ENCODE measurements at places on chromosomes 11 and 22.

DNA sequence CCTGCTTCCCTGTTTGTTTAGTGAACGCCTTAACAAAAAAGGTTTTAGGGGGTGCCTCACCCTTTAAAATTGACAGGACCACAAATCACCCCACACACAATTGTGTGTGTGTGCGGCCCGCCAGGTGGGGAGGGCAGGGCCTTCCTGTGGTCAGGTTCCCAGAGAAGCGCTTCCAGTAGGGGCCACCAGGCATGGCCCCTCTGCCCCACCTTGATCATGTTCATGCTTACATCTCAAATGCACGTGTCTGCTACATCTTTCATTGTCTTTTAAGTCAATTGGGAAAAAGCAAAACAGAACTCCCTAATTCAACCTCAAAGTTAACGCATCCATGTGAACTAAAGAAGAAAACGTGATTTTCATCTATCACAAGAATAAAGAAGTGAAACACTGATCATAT lies 1335.3 kb downstream of the TBC1D22A start:
- DNase-seq, result no peak

DNA sequence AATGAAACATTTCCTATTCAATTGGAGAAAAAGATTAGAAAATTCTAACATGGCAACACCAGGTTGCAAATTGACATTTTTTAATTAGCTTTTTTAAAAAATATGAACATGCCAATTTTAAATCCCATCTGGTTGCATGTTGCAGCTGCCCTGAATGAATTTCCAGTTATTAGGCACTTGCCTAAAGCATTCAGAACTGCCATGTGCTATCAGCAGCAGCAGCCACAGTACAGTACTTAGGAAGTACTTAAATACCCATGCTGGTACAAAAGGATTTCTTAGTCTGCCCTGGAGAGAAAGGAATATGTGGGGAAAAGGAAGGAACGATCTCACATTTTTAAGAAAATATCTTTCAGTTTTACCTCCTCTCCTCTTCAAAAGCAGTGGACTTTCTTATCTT lies 46.2 kb downstream of the FAM168A start:
- DNase-seq, result no peak

DNA sequence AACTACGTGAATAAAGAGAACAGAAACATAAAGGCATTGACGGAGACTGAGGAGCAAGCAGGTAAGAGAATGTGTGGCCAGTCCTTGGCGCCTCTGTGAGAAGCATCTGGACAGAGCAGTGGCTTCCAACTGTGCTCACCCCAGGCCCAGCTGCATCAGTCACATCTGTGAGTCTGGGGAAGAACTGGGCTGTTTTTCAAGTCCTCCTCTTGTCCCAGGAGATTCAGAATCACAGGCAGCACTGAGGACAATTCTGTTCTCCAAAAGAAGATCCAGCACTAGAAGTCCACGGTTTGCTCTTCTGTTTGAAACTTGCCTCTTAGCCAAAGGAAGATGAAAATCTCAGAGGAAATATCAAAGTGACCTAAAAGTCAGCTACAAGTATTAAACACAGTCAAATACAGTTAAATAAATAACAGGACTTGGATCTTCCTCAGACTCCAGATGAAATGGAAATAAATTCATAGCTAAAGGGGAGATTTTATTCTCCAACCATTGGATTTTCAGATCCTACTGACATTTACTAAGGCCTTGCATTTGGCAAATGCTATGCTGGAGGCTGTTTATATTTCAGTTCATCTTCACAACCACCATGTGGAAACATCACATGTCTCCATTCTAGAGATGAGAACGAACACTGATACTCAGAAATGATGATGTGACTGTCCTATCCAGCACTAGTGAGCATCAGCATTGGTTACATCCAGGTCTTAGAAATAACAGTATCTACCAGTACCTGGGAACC lies 14.1 kb downstream of the FAM181B start:
- DNase-seq, result no peak

- no peak for DNase-seq
These were observed 234.9 kb upstream of the SESN3 start for GRCh38 chr11:95465887-95466286.

DNA sequence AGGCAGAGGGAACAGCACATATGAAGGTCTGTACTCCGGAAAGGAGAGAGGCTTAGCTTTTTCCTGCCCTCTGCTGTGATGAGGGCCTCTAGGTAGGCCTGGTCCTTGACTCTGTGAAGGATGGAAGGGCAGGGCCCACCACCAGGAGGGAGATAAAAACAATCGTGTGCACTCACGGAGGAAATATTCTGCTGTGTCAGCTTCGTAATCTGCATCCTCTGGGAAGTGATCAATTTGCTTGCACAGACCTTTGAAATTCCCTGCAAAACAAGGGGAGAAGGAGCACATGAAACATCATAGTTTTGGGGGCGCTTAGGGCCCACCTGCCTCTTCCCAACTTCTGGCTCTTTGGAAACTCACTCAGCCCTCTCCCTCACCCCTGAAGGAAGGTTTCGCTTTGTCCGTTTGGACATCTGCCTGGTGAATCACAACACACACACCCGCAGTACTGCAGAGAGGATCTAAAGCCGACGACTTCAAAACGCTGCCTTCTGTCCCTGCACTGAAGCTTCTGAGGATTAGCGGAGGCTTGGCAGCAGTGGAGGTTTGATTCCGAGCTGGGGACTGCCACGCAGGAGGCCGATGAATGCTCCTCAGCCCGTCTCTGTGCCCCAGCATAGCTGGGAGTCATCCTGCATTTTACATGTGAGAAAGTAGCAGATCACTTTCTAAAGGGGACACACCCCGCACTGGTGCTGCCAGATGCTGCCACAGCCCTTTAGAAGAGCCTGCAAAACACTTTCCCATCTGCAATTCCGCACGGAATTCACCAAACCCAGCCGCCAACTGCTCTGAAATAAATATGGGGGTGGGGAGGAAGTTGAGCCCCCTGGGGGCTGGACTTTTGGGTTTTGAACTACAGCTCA lies 58.6 kb upstream of the EIF3D start:
- no peak for DNase-seq

DNA sequence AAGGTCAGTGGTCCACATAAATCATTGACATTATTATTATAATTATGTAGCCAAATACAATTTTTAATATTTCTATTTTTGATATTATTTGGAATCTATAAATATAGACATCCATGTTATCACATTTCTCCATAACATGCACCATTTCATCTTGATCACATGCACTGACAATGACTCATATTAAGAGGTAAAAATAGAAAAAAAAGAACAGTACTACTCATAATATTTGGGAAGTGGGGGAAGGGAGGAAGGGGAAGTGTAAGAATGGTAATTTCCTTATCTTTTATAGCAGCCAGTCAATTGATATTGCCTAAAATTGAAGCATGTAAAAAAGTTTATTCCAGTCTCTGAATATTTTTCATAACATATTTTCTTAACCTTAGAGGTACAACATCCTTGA lies 72.3 kb downstream of the ADM start:
- DNase-seq, result no peak

DNA sequence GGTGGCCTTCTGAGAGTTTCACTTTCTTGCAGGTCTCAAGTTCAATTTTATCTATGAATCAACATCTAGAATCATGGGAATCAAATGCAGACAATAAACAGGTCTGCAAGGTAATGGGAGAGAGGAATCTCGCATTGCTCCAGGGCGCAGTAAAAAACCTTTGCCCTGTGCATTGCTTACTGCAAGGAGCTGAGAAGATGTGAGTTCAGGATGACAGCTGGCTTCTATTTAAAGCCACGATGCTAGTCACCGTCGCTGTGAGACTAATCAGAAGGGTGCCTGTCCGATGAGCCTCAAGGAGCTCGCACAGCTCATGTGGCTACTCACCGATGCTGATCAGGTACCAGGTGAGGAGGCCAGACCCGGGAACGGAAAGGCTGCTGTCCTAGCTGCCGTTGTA lies 30.2 kb upstream of the APOA1 start:
- no peak for DNase-seq

- no peak for DNase-seq
These were observed 63.4 kb upstream of the UCP3 start for GRCh38 chr11:74072286-74072685.

- DNase-seq, result no peak
These were observed 34.4 kb upstream of the CALCB start for GRCh38 chr11:15038963-15039362.

DNA sequence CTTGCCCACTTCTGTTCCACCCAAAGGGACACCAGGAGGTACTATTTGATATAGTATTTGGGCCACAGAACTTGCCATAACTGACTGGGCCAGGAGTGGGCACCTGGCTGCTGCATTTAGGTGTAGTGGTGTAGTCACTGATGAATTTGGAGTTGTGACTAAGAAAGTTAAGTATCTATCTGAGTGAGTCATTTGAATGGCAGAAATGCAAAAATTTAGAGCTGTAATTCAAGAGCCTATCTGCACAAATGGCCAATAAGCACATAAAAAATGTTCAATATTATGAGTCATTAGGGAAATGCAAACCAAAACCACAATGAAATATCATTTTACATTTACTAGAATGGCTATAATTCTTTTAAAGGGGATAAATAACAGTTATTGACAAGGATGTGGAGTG lies 14.7 kb downstream of the GLYATL2 start:
- no peak for DNase-seq

- no peak for DNase-seq
These were observed 35.5 kb upstream of the ST14 start for GRCh38 chr11:130124096-130124495.

DNA sequence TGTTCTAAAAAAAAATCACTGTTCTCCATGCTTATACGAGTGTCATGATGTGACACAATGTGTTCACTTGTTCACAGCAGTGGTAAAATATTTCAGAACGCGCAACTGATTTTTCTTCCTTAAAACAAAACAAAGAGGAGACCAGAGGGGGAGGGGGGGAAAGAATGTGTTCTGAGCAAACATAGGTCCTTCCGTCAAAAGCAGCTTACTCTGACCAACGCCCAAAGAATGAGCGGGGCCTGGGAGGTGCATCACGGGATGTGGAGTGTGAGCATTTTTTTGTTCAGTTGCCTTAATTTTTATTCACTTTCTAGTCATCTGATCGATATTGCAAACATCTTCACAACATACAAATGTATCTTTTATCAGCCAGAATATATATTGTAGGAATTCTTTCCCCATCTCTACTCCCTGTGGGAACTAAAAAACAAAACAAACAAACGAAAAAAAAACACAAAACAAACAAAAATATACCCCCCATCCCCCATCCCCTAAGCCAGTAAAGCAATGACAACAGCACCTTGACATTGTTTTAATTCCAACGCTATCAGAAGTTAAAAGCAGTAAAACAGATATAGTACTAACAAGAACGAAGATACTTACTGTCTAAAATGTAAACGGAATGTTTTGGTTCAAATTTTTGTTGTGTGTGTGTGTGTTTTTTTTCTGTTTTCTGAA lies 43.3 kb downstream of the BDNF start:
- no peak for DNase-seq

DNA sequence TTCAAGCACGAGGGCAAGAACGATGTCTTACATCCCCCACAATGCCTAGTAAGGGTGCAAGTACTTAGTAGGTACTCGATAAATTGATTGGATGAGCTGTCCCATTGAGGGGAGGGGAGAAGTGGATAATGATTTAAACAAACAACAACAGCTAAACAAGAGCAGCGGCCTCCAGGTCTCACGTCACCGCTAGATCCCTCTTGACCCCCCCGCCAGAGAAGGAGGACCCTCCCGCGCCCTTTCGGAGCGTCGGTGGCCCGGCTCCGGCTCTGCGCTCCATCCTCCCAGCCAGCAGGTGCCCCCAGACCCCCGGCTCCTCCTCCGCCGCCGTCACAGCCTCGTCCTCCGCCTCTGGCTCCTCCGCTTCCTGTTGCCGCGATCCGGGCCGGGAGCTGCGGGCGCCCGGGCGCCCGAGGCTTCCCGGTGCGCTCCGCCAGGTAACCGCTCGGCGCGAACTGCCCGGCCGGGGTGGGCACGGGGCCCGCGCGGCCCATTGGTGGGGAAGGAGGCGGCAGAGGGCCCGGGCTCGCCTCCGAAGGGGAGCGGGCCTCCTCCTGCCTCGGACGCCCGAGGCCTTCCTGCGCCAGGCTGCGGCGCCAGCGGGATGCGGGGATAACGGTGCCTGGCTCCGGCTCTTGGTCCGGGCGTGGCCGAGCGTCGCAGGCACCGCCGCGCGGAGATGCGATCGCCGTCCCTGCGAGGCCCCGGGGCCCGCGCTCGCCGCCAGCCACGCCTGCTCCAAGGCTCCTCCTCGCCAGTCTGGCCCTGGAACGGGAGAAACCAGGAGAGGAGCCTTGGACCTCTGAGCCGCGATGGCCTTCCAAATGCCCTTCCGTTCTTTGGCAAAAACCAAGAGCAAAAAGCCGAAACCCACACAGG lies at the start of gene TLCD5:
TSS of gene TLCD5 (plus strand) at position 368 of the 879 bp plus-strand sequence. CDS start 2,143 bp downstream, outside the sequence.
- DNase-seq, result no peak

- DNase-seq, result no peak
These were observed 22.0 kb downstream of the AMPD3 start for GRCh38 chr11:10476927-10477689.
